Fibroblast of skin of back (primary cell): ENCODE measurements at places on chromosomes 4 and X.

- DNase-seq = no peak
Observed at GRCh38 chr4:72323227-72323626, 245.8 kb downstream of the ADAMTS3 start.

DNA sequence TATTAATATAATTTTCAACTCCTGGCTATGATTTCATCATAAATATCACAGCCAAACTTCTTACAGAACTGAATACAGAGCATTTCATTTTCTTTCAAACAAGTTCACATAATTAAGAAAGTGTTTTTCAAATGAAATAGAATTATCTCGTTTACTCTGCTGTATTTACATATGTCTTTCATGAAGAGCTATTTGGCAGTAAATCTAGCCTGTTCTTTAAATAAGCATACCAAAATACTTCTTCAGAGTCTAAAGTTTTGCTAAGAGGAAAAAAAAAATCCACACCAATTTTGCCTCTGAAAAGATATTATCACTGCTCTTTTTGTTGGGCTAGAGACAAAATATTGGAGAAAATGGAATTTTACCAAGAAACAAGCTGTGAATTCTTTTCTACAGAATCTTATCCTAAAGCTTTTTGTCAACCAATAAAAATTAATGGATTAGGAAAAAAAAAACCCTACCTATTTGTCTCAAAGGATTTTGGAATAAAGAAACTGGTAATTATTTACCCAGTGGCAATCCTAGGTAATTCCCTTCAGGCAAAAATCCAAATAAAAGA lies 287.9 kb upstream of the NR3C2 start:
- DNase-seq = no peak

GRCh38 chr4:138611721-138612120 lies 369.6 kb upstream of the SLC7A11 start:
- no peak for DNase-seq

- DNase-seq = peak; percentile 39
Observed at GRCh38 chr4:96162636-96163035, 322.7 kb downstream of the PDHA2 start.

- no peak for DNase-seq
Observed at GRCh38 chr4:32830160-32830559, 2110.0 kb downstream of the PCDH7 start.

DNA sequence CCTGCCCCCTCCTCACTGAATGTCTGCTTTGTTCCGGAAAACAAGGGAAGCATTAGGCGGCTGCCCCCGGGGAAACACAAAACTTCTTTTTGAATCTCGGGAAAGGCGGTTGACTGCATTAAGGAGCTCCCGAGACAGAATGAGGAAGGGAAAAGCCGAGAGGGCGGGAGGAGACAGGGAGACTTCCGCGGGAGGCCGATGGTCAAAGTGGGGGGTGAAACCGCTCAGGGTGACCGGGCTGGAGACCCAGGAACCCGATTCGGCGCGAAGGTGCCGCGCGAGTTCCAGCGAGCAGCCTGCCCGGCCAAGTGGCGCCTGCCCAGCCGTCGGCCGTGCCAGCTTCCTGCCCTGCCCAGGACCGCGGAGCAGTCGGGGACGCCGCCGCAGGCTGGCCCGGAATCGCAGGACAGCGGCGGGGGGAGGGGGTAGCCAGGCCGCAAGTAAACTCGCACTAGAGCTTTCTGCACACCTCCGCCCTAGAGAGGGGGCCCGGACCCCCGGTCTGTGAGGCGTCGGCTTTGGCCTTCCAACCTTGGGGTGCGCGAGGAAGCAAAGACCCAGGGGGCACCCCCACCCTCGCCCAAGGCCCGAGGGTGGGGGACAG lies 55.1 kb upstream of the BCOR start:
- DNase-seq = no peak

DNA sequence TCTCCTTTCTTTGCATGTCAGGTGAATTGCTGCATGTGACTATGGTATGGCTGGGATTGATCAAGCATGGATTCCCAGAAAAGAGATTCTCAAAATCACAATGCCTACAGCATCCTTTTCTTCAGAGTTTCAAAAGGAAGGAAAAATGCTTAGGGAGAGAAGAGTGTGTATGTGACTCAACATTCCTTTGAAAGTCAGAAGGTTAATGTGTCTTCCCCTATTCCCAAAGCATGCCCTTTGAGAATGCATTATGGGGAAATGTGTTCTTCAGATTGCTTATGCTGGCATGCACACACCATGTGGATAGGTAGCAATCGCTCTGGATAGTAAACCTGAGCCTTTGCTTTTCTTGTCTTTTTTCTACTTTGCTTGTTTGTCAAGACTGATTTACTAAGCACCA lies 78.5 kb downstream of the ELOVL6 start:
- DNase-seq = peak; percentile 54

- peak; percentile 0 for DNase-seq
Observed at GRCh38 chrX:32877592-32877991, 333.8 kb downstream of the DMD start.

DNA sequence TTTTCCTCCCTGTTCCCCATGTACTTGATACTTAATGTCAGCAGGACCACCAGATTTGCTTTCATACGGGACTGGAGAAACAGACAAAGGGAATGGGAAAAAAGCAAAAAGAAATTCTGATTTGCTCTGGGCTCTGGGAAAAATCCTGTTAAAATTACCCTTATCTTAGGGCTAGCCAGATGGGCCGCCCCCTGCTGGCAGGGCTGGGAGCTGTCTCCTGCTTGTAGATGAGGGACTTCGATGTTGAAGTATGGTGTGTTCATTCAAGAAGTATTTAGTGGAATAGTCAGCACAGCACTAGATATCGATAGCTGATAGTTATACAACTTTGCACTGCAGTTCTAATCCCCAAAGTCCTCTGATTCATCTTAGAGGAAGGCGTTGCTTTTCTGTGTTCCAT lies 45.8 kb downstream of the BCORL1 start:
- DNase-seq = peak; percentile 22

GRCh38 chr4:170758988-170759387 lies 669.2 kb upstream of the AADAT start:
- no peak for DNase-seq

DNA sequence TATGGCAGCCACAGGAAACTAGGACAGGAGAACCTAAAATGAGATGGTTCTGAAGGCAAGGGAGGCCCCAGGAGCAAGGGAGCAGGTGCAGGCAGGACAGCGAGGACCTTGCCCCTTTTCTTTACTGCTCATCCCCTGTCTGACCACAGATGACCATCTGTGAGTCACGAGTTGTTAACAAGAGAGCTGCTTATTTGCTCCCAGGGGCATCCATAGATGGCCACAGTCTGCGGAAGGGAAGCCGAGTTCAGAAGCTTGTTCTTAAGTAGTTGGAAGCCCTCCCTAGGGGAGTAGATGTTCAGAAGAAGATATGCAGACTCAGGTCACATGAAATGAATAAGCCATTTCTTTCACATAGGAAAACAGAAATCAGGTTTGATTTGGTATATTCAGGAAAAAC lies 69.4 kb downstream of the EVC2 start:
- DNase-seq = peak; percentile 70

DNA sequence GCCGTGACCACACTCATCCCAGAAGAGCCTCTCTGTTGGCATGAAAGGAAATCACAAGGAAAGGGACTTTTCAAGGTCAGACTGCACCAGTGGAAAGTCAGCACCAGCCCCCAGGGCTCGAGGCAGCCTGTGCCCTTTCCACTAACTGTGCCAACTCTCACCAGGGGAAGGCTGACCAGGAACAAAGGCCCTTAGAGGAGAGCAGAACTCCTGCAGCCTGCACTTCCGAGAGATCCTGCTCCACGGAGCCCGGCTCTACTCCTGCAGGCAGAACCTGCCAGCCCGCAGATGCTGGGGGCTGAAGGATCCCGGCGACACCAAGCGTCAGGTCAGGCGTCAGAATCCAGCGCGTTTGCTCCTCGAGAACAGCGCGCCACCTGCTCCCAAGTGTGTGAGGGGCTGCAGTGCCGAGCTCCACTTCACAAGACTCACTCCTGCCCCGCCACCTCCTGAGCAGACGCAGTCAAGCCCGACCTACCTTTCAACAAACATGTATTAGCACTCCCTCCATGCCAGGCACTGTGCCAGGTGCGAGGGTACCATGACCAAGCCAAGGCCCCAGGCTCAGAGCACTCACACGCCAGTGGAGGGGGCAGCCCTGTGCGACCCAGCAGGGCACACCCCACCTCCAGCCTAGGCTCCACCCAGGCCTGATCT lies 13.6 kb upstream of the HELT start:
- DNase-seq = no peak

- no peak for DNase-seq
Observed at GRCh38 chr4:145851511-145852201, 87.0 kb downstream of the ZNF827 start.

DNA sequence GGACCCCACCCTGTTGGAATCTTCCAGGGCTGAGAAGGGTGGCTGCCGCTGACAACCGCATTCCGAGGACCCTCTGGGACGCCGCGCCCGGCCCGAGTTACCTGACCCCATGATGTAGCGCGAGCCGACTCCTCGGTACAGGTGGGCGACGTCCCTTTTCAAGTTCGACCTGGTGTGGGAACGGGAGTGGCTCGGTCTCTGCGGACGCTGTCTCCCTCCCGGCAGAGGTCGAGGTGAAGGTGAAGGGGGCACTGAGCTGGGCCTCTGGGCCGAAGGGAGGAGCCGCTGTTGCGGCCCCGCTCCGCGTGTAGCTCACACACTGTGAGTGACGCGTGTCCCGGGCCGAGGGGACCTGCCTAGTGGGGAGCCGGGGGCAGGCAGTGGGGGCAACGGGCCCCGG lies 4.5 kb downstream of the GTPBP6 start:
- DNase-seq = no peak

DNA sequence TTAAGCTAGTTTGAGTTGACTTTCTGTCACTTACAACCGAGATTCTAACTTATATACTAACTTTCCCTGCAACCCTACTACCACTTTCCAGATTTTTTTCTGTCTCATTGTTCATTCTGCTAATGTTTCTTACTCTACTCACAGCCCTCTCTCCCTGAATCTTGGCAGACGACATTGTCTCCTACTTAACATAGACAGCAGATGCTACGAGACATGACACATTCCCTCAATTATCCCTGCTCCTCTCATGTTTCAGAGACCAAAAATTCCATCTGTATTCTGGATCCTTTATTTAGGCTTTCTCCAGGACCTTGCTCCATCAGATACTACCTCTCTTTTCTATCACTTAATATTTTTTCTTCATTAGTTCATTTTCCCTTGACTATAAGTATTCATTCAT lies 379.1 kb upstream of the TEX13C start:
- no peak for DNase-seq

DNA sequence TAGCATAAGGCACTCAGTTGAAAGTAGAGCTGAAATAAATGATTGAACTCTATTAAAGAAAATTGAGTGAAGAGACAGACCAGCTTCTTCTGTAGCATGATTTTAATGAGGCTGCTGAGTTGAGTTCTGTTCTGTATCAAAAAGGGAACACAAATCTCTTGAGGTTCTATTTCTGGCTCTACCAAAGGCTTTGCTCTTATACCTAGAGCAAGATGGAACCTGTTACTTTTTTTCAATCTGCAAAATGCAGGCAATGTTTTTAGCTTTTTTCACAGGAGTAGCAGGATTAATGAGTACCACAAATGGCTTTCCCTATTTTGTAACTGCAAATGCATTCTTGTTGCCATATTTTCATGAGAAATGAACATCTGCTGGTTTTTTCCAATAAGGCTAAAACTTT lies 4.2 kb upstream of the ERVMER34-1 start:
- DNase-seq = no peak

GRCh38 chrX:39577985-39578869 lies 519.5 kb downstream of the BCOR start:
- no peak for DNase-seq

GRCh38 chr4:107114059-107114458 lies 77.9 kb upstream of the DKK2 start:
- DNase-seq = no peak

DNA sequence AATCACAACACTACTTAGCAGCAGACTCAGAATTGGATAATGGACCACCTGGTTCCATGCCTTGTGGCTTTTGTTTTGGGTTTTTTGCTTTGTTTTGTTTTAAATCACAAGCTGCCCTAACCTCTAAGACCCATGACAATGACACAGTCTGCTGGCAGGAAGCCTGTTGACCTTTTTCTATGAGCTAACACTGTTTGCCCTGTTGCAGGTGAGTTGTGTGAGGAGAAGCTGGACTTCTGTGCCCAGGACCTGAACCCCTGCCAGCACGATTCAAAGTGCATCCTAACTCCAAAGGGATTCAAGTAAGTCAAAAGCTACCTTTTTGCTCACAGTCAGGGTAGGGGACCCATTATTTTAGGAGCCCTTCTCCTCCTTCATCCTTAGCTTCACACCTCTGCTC lies 110.8 kb upstream of the PACRGL start:
- DNase-seq = no peak

GRCh38 chrX:46152756-46153155 lies 392.5 kb downstream of the ZNF674 start:
- no peak for DNase-seq

DNA sequence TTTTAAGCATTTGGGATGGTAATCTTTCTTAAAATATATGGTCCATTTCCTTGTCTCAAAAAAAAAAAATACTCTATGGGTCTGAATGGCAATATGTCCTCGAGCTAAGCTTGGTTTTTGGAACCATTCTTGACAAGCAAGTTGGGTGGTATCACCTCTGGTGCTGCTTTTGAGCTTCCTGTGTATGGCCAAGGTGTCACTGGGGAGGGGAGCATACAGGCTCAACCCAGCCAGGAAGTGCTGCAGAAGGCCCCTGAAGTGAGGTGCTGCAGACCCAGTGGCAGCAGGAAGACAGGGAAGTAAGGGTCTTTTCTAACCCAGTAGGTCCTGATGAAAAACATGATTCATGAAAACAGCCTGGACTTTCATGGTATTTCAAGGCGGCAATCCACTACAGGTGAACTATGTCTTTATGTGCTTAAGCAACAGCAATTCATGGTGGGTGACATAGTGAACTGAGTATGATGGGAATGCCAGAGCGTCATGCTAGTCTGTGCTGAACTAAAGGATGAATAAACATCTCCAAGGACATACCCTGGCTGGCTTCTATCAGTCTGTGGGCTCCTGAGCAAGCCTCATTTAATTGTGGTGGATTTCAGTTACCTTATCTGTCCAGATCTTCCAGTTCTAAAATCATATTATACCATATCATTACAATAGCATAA lies 15.1 kb downstream of the TRAPPC2 start:
- peak; percentile 21 for DNase-seq

GRCh38 chr4:94446386-94446785 lies 5.4 kb upstream of the PDLIM5 start:
- peak; percentile 98 for DNase-seq

GRCh38 chrX:70554081-70554480 lies 109.4 kb downstream of the DLG3 start:
- DNase-seq = peak; percentile 34

DNA sequence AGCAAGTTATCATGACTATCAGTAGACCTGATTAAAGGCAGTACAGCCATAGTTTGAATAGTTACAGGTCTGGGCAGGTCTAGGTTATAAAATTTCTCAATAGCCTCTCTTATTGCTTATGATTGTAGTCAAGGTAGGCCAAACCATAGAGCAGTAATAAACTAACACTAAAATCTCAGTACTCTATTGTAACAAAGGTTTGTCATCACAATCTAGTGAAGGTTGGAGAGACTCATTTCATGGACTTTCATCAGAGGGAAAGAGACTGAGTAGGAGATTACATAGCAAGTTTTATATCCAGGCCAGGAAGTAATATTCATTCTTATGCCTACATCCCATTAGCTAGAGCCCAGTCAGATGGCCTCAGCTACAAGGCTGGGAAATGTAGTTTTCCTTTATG lies 141.0 kb downstream of the ASB9 start:
- no peak for DNase-seq
